ENCODE measurements at places on chromosomes 5 and 9. TPM values are rescaled to one million over a fixed set of nuclear protein-coding genes. Genes with fewer than 3 reads are reported as not detected.

Gene MAP1B
- polyA plus RNA-seq: 261 TPM

DNA sequence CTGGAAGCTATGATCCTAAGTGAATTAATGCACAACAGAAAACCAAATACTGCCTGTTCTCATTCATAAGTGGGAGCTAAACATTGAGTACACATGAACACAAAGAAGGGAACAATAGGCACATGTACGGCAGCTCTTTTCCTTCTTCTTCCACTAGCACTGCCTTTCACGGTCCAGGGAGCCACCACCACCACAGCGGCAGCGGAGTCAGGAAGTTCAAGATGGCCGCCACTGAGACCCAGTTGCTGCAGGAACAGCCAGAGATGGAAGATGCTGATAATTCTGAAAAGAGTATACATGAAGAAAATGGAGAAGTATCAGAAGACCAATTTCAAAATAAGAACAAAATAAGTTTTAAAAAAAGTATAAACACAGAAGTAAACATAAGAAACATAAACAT lies 39.5 kb upstream of the TNFSF15 start:
- DNase-seq: no peak

DNA sequence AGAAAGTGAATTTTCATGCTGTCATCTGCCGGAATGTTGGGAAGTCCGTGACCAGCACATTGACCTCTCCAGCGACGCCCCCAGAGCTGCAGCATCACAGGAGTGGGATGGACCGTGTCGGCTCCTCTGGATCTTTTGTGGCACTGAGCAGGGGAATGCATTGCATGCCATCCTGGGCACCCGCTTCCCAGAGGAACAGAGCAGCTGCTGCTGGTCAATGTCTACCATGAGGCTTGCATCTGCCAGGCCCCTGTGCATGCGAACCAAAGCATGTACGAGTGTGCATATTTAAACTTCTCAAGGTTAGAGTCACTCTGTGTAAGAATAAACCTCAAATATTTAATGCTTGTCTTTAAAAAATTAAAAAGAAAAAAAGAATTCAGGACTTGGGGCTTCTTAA lies 414.8 kb downstream of the GADD45G start:
- no peak for DNase-seq

- DNase-seq: peak; percentile 36
These were observed 44.9 kb upstream of the MYO10 start for GRCh38 chr5:16980983-16981382.

GRCh38 chr9:34961574-34962490 lies 3.7 kb downstream of the PHF24 start:
- DNase-seq: peak; percentile 75

DNA sequence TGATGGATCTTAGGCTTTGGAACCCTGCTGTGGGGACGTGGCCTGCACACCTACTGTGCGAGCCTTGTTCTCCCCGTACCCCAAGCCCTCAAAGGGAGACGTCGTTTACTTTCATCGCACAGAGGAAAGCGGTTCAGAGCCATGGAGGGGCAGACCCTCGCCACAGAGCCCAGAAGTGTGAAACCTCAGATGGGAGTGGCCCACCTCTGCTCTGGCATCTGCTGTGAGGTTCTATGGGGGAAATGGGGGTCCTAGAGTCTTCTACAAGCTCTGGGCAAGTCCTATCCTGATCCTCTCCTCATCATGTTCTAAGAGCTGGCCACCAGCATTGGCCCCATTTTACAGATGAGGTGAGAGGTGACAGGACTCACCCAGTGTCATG lies 3.7 kb upstream of the RNF44 start:
- no peak for DNase-seq

Gene ASPN
- polyA plus RNA-seq: 5.3 TPM

Gene SVEP1
- polyA plus RNA-seq: 13.6 TPM

DNA sequence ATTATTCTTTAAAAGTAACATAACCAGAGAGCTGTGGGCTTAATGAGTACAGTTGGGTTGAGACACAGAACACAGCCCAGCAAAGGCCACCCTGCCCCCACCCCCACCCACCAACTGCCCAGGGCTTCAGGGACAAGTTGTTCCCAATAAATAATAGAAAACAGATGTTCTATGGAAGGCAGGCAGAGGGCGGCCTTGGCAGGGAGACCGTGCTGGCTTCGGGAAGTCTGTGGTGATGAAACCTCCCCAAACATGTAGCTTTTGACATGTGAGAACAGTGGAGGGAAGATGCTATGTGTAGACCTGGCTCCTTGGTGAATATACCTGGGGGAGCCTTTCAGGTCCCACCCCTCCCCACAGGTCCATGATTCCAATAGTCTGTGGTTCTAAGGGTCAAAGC lies 10.0 kb downstream of the TRAF1 start:
- peak; percentile 71 for DNase-seq

- DNase-seq: no peak
These were observed 179.8 kb downstream of the OLFM1 start for GRCh38 chr9:135267191-135267809.

- DNase-seq: peak; percentile 74
These were observed 95.3 kb downstream of the GALNT10 start for GRCh38 chr5:154285661-154286408.

DNA sequence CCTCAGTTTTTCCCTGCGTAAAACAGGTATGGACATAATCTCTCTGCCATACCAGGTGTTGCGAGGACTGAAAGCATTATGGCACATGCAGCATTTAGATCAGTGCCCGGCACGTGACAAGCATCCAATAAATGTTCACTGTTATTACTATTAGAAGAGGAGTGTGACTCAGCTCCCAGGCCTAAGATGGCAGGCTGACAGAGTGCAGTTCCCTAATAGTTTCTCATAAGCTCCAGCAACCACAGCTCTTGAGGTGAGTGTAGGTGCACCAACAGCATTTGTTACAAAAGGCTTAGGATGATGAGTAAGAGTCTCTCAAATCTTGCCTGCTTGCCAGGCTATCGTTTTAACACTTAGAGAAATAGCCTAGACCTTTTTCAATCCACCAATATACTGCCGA lies 28.9 kb upstream of the GLIS3 start:
- DNase-seq: peak; percentile 43

GRCh38 chr9:31848505-31849285 lies 535.7 kb upstream of the ACO1 start:
- no peak for DNase-seq

Gene PCDHA1
- polyA plus RNA-seq: not detected

- DNase-seq: no peak
These were observed 62.9 kb downstream of the PDE4D start for GRCh38 chr5:59830536-59831200.

GRCh38 chr9:83960991-83961390 lies 19.0 kb downstream of the HNRNPK start:
- DNase-seq: no peak

- DNase-seq: no peak
These were observed 18.5 kb downstream of the NIM1K start for GRCh38 chr5:43210570-43210969.

DNA sequence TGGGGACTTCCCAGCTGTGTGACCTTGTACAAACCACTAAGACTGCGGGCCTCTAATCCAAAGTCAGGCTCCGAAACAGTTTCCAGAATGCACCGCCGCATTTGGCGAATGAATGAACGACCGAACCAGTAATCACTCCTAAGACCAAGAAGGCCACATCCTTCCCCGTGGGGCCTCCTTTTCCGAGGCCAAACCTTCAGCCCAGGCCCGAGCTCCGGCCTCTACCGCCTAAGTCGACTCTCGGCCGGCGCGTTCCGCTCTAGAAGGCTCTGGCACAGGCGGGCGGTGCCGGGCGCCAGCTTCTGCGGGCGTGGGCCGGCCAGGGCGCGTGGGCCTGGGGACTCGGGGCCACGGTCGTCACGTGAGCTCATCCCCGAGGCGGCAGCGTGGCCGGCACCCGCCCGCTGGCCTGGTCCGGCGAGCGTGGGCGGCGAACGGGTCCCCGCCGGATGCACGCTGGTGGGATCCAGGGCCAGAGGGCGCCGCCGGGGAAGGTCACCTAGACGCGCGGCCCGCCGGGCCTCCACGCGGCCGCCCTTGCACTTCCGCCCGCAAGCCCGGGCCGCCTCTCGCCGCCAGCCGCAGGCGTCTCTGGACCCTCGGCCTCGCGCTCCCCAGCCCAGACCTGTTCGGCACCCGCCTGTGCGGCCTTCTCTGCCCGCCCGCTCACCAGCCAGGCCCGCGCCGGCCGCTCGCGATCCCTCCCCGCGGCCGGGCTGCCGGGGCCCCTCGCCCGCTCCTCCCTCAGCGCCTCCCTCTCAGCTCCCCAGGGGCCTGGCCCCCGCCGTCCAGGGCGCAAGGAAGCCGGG lies 754 bp downstream of the VDAC1 start:
- peak; percentile 85 for DNase-seq

- peak; percentile 97 for DNase-seq
These were observed 23.2 kb upstream of the LRRC14B start for GRCh38 chr5:167982-168660.

GRCh38 chr5:122941737-122942136 lies 94.8 kb downstream of the PPIC start:
- DNase-seq: no peak

GRCh38 chr9:25678147-25678666 lies at the start of gene TUSC1:
TUSC1 (minus strand) TSS chr9:25678444; CDS start chr9:25678312, 132 bp downstream.
- peak; percentile 94 for DNase-seq

DNA sequence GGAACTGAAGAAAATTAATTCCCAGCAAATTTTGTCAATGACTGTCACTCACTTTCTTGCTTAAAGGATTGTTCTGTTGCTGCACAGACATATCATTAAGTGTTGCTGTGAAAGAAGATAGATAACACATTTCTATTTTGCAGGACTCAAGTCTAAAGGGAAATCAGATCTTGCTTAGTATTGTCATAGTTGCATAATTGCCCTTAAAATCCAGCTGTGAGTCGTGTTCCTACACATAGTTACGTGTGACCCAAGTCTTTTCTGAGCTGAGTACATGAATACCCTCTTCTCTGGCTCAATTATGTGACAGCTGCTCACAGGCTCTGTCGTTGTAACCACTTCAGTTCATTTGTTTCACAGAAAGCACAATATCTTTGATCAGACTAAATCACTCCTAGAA lies 390.8 kb downstream of the DTWD2 start:
- DNase-seq: peak; percentile 6

DNA sequence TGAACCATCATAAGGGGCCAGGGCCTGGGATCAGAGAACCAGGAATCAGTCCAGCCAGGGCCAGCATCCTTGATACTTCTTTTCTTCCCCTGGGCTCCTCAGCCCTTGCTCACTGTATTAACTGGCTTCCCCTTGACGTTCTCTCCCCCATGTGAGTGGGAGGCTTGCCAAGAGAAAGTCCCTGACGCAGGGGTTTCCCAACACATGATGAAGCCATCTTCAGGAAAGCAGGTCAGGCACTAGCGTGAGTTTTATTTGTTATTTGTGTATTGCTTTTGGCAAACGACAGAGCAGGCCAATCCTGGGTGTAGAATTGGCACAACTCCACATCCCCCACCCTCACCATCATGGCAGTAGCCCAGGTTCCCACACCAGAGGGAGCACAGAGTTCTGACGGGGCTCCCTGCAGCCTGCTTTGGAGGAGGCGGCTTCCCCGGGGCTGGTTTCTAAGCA lies 165.5 kb upstream of the NFIL3 start:
- DNase-seq: peak; percentile 55

DNA sequence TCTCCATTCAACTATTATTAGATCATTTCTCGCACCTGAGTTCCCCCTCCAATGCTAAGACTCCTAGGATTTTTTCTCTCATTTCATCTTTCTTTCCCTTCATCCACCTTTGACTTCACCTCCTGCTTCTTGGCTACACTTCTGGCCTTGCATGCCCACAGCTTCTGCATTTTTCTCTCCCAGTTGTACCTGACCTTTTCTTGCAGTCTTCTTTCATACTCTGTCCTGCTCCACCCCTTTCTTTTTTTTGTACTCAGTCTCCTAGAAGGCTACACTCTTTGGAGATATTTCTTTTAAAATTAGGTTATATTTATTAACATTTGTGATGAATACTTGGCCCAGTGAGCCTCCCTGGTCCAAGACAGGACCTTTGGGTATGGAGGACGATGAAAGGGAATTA lies 190.4 kb downstream of the DEPDC1B start:
- no peak for DNase-seq

DNA sequence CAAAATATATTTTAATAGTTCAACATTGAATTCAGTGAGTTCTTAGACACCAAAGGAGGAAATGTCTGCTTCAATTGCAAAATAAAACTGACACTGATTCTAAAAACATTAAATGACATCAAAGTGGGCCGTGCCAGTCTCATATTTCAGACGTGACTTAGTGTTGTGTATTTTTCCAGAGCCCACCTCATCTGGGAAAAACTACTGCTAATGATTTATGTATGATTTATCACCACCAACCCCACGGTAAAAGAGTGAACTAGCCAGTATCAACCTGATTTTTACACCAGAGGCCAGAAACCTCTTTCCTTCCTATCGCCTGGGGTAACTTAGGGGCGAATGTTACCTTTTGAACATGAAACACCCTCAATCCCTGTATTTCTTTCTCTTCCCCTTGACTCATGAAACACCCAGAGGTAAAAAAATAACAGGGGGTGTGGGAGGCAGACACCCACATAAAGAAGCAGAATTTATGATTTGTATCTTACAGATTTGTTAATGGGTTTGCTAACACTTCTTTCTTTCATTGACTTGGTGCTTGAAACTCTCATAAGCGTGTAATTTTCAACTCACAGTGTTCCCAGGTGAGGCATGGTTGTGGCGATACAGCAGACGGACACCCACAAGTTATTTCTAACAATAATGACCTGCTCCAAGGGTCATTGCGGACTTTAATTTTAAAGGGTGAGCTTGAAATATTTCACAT lies 56.4 kb upstream of the FANCC start:
- no peak for DNase-seq

DNA sequence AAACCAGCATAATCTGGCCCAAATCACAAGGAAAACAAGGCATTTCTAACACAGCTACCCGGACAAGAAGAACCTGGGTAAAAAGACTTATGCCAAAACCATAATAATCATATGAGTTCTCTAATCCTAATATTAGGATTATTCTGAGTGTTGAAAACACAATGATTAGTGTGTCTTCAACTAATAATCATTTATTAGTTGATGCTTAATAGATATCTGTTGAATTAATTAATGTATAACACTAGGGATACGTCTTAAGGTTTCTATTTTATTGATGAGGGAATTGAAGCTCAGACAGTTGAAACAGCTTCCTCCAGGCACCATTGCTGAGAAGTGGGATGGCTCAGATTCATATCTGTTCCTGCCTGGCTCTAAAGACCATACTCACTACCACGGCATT lies 112.2 kb downstream of the DOCK2 start:
- DNase-seq: no peak

DNA sequence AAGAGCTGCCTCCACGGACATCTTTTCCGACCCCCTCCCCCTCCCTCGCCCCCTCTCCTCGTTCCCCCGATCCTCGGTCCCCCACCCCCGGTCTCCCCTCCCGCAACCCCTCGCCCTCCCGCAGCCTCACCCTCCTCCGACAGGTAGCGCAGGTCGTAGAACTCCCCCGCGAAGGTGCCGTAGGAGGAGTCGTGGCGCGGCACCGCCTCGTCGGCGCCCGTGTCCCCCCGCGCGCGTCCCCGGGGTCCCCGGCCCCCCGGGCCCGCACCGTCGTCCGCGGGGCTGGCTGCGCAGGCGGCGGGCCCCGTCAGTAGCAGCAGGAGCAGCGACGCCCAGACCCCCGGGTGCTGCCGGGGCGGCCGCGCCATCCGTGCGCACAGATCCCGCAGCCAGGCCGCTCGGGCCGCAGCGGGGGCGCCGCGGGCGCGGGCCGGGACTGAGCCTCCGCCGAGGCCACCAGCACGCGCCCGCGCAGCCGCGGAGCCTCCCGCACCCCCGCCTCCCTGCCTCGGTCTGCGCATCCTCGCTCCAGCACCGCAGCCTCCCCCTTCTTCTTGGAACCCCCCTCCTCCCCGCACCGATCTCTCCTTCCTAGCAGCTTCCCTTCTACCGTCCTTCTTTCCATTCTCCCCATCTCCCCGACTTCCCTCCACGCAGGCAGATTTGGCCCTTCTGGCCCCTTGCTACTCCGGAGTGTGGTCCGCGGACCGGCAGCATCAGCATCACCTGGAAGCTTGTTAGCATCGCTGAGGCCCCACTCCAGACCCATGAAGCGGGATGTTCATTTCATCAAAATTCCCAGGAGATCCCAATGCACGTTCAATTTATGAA lies at the start of gene FRRS1L:
Gene FRRS1L (minus strand): TSS at position 479 of the 831 bp plus-strand sequence. CDS start 111 bp downstream, at position 368.
- peak; percentile 27 for DNase-seq
